ENCODE measurements at places on chromosomes 3 and 15.

- peak; percentile 68 for DNase-seq
Observed at GRCh38 chr3:48400824-48401433, 28.9 kb downstream of the FBXW12 start.

DNA sequence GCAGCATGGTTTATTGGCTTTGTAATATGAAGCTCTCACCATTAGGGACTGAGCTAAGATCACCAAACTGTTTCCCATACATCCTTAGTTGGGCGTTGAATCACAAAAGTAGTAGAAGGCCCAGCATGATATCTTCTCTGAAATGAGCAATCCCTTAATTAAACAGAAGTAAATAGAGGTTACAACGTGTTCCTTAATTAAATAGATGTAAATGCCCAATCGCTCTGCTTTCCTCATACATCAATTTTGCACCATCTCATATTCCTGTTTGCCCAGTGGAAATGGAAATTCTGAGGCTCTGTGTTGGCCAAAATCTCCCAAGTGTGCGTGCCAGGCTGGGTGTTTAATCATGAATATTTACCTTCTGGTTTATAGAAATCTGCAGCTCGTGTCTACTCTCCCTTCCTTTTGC lies 107.4 kb upstream of the FOXB1 start:
- no peak for DNase-seq

- DNase-seq, result no peak
Observed at GRCh38 chr3:140754936-140755335, 77.1 kb downstream of the TRIM42 start.

DNA sequence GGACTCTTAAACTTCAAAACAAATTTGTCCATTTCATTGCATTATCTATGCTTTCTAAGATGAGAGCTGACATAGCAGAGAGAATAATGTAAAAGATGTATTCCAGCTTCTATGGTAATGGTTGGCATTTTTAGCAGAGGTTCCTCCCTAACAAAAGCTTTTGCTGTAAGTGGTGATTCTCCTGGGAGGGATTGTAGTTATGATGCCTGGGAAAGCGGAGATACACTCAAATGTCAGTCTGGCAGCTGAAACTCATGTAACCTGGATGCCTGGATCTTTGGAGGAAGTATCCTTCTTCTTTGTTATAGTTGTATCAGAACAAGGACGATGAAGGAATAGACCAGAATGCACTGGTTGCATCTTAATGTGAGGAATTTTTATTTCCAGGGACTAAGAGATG lies 7.5 kb downstream of the CHL1 start:
- no peak for DNase-seq

DNA sequence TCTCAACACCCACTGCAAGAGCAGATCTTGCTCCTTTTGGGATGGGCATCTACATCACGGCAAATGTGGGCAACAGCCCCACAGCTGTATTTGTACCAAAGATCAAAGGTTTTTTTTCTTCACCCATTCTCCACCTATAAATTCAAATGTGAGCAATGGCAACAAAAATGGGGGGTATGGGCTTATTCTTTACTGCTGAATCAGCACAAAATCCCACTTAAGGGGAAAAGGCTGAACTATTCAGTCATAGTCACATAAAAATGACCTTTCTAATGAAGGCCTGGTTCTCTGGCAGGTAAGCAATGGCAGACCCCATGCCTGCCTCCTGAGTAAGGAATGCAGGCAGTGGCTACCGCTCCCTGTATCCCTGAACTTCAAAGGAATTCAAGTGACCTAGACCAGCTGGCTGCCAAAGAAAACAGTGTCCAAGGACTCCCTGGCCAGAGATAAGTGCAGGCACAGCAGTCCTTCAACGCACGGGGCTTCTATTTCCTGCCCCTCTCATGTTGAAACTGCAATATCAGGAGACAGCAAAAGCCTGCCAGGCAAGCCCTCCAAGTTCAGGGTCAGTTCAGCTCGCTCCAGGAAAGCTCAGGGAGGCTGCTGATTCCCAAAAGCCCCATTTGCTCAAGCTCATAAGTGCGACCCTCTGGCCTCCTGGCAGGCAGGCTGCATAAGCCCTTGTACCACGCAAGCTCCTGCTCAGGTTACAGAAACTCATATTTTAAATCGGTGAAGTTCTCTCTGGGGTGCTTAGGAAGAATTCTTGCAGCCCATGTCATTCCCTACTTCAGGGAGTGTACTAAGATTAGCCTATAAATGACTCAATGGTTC lies 134.1 kb downstream of the PDZRN3 start:
- no peak for DNase-seq
